ENCODE measurements at places on chromosomes 13 and 19. TPM values are rescaled to one million over a fixed set of nuclear protein-coding genes. Genes with fewer than 3 reads are reported as not detected.

- DNase-seq, result no peak
Observed at GRCh38 chr13:99855526-99856420, 115.8 kb downstream of the ZIC5 start.

GRCh38 chr19:15464394-15465385 lies at the start of gene RASAL3:
RASAL3 (minus strand) TSS chr19:15464544; CDS start chr19:15464358, 186 bp downstream.
- DNase-seq, result peak; percentile 45

DNA sequence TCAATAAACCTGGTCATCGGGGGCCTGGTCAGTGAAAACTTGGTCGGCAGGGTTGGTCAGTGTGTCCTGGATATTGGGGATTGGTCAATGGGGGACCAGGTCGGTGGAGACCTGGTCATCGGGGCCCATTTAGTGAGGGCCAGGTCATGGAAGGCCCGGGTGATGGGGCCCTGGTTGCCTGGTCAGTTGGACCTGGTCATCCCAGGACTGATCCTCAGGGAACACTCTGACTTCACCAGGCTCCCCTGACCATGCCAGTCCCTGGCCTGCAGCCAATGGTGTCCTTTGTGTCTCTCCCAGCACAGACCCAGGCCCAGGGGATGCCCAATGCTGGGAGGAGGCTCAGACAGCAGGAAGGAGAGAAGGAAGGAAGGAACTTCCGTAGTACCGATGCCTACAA lies 42.1 kb upstream of the TPM4 start:
- DNase-seq, result no peak

- DNase-seq, result no peak
Observed at GRCh38 chr19:867855-868457, 8.5 kb downstream of the CFD start.

GRCh38 chr13:109100705-109101304 lies 471.4 kb downstream of the MYO16 start:
- DNase-seq, result no peak

- no peak for DNase-seq
Observed at GRCh38 chr19:1453525-1454364, 3.8 kb downstream of the APC2 start.

THOP1 gene
- 98.2 TPM for total RNA-seq
